ENCODE measurements at places on chromosomes 6 and 20. TPM values are rescaled to one million over a fixed set of nuclear protein-coding genes. Genes with fewer than 3 reads are reported as not detected.

WFDC12 gene
- not detected for total RNA-seq

SLA2 gene
- total RNA-seq, result not detected

OLIG3 gene
- not detected for total RNA-seq

VGLL2 gene
- total RNA-seq, result not detected

PYGB gene
- total RNA-seq, result 57.2 TPM

Measured in endothelial cell of umbilical vein (primary cell).